Left cardiac atrium (tissue), 4 donors: ENCODE measurements at places on chromosomes 12 and 14.

DNA sequence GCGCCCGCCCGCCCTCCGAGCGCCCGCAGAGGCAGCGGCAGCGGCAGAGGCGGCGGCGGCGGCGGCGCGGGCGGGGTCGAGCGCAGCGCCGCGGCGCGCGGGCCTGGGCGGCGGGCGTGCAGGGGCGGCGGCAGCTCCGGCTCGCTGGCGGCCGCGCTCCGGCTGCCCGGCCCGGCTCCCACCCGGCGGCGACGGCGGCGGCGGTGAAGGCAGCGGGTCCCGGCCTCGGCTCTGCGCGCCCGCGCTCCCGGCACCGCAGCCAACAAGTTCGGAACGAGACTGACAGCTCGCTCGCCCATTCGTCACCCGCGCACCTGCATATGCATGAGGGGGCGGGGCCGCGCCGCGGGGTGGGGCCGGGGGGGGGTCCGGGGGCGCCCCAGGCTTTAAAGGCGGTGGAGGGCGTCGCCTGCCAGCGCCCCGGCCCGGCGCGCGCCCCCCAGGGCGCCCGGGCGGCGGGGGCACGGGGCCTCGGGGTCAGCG is at the start of gene JAG2:
Gene JAG2 (minus strand): TSS at position 281 of the 483 bp plus-strand sequence. CDS start 356 bp downstream, outside the sequence.
- DNase-seq, result peak; percentile 72

GRCh38 chr12:64683816-64684543 is 73.7 kb downstream of the RASSF3 start:
- no peak for DNase-seq

GRCh38 chr12:85623763-85624162 is 212.4 kb downstream of the RASSF9 start:
- no peak for DNase-seq

DNA sequence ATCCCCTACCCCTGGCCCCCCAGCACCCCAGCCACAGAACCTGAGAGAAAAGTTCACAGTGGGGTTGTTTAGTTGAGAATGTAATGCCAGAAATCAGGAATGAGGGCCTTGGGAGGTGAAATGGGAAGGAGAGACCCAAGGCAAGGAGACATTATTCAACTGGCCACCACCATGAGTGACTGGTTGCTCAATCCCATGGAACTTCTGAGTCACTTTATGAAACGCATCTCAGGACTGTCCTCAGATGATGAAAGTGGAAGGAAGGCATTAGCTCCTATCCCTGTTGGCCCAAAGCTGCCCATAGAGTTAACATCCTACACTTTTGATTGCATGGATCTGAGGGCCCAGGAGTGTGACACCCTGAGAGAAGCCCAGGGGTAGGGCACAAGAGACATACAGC is 25.4 kb upstream of the TCL1A start:
- DNase-seq, result no peak

DNA sequence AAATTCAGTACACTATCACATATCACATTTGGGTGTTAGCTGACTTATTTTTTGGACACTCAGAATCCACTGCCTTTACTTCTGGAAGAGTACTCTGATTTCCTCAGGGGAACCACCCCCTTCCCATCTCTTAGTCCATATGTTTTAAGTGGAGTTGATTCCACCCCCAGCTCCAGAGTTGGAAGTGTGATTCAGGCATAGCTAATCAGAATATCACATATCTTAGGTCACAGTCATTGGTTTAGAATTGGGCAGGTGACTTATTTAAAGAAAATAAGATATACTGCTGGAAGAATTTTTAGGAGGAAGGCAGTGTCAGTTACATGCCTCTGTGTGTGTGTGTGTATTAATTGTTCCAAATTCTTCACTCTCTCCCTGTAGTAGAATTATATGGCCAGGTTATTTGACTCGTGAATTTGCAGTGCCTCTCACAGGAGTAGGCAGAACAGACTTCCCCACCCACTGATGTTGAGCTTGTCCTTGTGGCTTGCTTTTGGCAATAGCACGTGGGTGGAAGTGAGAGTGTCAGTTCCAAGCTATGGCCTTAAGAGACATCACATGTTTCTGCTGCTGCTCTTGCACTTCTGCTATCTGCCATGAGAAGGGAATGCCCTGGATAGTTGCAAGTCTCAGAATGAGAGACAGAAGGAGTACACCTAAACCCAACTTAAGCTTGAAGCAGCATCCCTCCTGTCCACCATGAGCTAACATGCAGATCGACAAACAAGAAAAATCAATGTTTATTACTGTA is 6.4 kb upstream of the GAS2L3 start:
- no peak for DNase-seq

GRCh38 chr12:12927211-12928079 is 24.5 kb downstream of the GPRC5D start:
- DNase-seq, result peak; percentile 65

- DNase-seq, result no peak
These were observed 11.6 kb downstream of the TNS2 start for GRCh38 chr12:53061404-53062010.

DNA sequence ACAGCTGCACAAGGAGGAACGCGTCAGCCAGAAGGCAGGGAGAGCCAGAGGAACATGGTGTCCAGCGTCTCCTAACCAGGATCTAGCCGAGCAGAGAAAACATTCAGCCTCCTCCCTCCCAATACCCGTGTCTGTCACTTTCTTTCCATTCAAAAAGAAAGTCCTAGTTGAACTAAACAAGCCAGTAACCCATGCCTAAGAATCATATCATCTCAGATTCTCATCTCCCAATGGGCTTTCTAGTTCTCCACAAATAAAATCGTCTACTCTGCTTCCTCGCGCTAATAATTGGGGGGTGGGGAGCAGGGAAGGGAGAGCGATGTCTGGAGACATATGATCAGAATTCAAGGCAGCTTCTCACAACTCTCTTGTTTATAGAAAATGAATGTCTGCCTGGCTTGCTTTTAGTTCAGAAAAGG is 7.4 kb downstream of the NKX2-1 start:
- no peak for DNase-seq

GRCh38 chr14:23148591-23149249 is 29.7 kb upstream of the CEBPE start:
- DNase-seq, result no peak

GRCh38 chr14:51336734-51337133 is 96.7 kb downstream of the TMX1 start:
- no peak for DNase-seq

DNA sequence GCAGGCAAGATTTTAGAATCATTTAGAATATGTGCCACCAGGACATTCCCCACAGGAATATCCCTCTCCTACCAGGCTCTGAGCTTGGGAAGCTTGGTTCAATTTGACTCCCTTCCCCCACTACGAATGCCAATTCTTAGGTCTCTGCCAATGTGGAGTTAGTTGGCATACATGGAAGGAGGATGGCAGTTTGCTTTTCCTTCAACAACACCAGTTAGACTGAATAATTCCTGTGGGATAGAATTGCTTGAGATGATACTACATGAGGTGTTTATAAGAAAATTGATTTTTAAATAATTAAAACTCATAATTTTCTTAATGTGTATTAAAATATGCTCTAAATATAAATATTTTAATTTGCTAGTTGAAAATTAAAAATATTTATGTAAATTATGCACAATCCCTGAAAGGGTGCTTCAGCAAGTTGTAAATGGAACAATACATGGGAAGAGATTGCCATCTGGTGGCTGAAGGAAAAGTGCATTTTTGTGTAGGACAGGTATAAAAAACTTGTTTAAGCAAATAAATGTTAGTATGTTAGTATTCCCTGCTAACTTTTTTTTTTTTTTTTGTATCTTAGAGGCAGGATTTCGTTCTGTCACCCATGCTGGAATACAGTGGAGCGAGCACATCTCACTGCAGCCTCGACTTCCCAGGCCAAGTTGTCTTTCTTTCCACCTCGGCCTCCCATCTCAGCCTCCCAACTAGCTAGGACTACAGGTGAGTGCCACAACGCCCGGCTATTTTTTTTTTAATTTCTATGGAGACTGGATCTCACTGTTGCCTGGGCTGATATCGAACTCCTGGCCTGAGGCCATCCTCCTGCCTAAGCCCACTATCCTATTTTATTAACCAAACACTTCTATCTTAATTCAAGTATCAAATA is 25.8 kb upstream of the STRAP start:
- DNase-seq, result no peak

GRCh38 chr14:90538716-90539495 is 142.1 kb downstream of the CALM1 start:
- DNase-seq, result peak; percentile 12
